ENCODE measurements at places on chromosomes 13 and 19. TPM values are rescaled to one million over a fixed set of nuclear protein-coding genes. Genes with fewer than 3 reads are reported as not detected.

LMTK3 gene
- total RNA-seq, result 0.37 TPM

C13orf42 gene
- total RNA-seq, result not detected

FPR1 gene
- total RNA-seq, result 0.11 TPM

EDNRB gene
- 9.7 TPM for total RNA-seq

CDADC1 gene
- total RNA-seq, result 4.3 TPM

NCR1 gene
- not detected for total RNA-seq

FUT2 gene
- total RNA-seq, result not detected

IRGC gene
- not detected for total RNA-seq

CD37 gene
- total RNA-seq, result not detected

PABPC3 gene
- total RNA-seq, result 0.11 TPM

LSR gene
- total RNA-seq, result 0.37 TPM

ZSCAN4 gene
- not detected for total RNA-seq

RXFP2 gene
- not detected for total RNA-seq

OR1I1 gene
- not detected for total RNA-seq

PGLYRP1 gene
- total RNA-seq, result not detected

SHD gene
- not detected for total RNA-seq

PCSK4 gene
- 2.3 TPM for total RNA-seq

METTL21C gene
- not detected for total RNA-seq

TMEM59L gene
- total RNA-seq, result 0.11 TPM

DOHH gene
- 15.1 TPM for total RNA-seq

CD33 gene
- total RNA-seq, result 0.22 TPM

SIX5 gene
- 7.0 TPM for total RNA-seq

FXYD3 gene
- not detected for total RNA-seq

NCAN gene
- under 0.01 TPM for total RNA-seq

RNF225 gene
- total RNA-seq, result not detected

ATP4B gene
- total RNA-seq, result not detected

TMEM145 gene
- total RNA-seq, result 0.77 TPM

SLC27A5 gene
- 4.2 TPM for total RNA-seq

ZNF154 gene
- total RNA-seq, result 0.87 TPM

PCDH8 gene
- not detected for total RNA-seq

COL4A2 gene
- total RNA-seq, result 97.1 TPM

PPP1R37 gene
- 44.5 TPM for total RNA-seq

TDRD12 gene
- 0.11 TPM for total RNA-seq

PRDX2 gene
- 232 TPM for total RNA-seq

SH2D3A gene
- total RNA-seq, result not detected

EFNB2 gene
- 2.2 TPM for total RNA-seq

KCTD4 gene
- total RNA-seq, result not detected

GRK1 gene
- not detected for total RNA-seq

BEST2 gene
- total RNA-seq, result not detected

TEX101 gene
- total RNA-seq, result not detected

USF2 gene
- total RNA-seq, result 50.4 TPM

GNA15 gene
- 0.11 TPM for total RNA-seq

PET100 gene
- 17.1 TPM for total RNA-seq

ZNF615 gene
- total RNA-seq, result 10.4 TPM

ZNF146 gene
- total RNA-seq, result 92.7 TPM
